ENCODE measurements at places on chromosomes 7 and 10. TPM values are rescaled to one million over a fixed set of nuclear protein-coding genes. Genes with fewer than 3 reads are reported as not detected.
A peak's percentile ranks its signal among the peaks of the same experiment; 100 is the strongest.

Gene RBP4
- total RNA-seq = 22.1 TPM

Gene TDRD1
- 0.99 TPM for total RNA-seq

Gene HOXA1
- not detected for total RNA-seq

Gene NKX2-3
- total RNA-seq = not detected

DNA sequence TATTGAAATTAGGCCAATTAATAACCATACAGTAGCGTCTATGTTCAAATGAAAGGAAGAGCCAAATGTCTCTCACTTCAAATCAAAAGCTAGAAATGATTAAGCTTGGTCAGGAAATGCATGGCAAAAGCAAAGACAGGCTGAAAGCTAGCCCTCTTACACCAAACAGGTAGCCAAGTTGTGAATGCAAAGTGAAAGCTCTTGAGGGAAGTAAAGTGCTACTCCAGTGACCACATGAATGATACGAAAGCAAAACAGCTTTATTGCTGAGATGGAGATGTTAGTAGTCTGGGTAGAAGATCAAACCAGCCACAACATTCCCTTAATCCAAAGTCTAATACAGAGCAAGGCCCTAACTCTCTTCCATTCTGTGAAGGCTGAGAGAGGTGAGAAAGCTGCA, 123.8 kb downstream of the TEX36 start:
- DNase-seq = no peak

GRCh38 chr7:127598318-127598717, 4.8 kb downstream of the FSCN3 start:
- DNase-seq = no peak

- DNase-seq = peak; percentile 76
Measured at GRCh38 chr10:63819753-63820329, 298.6 kb downstream of the REEP3 start.

All from body of pancreas (tissue), 4 donors.